NCI-H446 treated with DMSO at 0.1 percent for 48 hours (cell line): ENCODE measurements at places on chromosomes 13 and 19.

DNA sequence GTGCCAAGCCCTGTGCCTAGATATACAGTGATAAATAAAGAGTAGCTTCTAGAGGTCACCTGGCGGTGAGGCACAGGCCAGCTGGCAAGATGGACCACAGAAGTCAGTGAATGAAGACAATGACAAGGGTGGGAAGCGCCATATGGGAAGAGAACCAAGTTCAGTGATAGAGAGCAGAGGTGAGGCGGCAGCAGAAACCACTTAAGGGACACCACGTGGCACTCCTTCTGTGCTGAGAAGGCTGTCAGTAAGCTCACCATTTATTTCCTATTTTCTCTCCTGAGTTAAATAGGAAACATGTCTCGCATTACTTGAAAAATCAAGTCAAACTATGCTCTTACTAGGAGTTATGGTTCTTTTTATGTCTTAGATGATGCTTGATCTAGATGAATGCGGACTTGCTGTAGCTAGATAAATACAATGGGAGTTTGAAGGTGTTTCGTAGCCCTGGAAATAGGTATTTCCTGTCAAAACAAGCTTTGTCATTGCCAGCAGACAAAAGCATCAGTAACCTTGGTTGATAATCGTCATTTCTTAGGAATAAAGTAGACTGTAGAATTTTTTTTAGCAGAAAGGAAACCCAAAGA lies 17.8 kb downstream of the ALOX5AP start:
- DNase-seq = no peak

- DNase-seq = no peak
These were observed 248.8 kb downstream of the RGCC start for GRCh38 chr13:41706152-41706551.

DNA sequence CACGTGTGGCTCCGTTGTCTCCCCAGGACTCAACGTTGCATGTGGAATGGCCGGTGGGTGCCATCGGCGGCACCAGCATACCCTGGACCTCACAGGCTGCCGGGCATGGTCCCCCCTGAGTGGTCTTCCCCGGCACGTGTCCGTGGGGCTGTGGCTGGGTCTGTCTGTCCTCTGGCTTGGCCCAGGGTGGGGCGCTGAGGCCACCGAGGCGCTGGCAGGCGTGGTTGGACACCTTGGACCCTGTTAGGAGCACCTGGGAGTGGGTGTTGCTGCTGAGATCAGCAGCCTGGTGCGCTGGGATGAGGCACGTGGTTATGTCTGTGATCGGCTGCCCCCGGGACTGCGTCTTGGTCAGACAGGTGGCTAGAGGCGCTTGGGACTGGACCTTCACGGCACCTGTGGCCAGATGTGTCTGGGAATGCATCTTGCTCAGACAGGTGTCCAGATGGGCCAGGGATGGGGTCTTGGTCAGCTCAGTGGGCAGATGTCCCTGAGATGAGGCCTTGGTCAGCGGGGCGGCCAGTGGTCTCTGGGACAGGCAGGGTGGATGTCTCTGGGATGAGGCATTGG lies 9.2 kb downstream of the IQCN start:
- DNase-seq = no peak

GRCh38 chr13:51728275-51728673 lies 75.7 kb downstream of the DHRS12 start:
- no peak for DNase-seq

GRCh38 chr13:111926501-111927180 lies 140.3 kb upstream of the SOX1 start:
- no peak for DNase-seq

GRCh38 chr13:19150712-19151228 lies 30.9 kb downstream of the TUBA3C start:
- DNase-seq = no peak
